ENCODE measurements at places on chromosomes 5 and 9. TPM values are rescaled to one million over a fixed set of nuclear protein-coding genes. Genes with fewer than 3 reads are reported as not detected.

Gene NRG2
- 16.5 TPM for total RNA-seq

Gene SMU1
- 21.0 TPM for total RNA-seq

DNA sequence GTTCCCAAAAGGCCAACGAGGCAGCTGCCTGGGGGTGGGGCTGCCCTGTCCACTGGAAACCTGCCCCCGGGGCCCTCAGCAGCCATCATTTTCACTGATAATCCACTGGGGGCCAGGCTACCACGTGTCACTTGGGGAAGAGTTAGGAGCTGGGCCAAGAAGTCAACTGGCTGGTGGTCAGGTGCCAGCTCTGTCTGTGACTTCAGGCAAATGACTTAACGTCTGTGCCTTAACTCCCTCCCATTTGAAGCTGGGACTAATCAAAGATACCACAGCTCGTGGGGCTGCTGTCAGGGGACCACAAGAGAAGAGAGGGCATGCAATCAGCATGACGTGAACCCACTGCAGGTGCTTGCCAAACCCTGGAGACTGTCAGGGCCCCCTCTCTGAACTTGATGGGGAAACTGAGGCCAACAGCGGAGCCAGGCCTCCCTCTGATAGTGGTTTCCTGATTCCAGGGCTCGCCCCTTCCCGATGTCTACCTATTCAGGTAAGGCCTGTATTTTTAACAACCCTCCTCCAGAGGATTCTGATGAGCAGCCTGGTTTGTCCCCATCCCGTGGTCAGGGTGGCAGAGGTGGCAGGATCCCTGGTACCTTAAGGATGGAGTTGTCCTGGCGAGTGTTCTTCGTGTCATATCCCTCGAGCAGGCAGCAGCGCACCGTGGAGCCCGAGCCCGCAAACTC lies 12.3 kb upstream of the DPM2 start:
- peaks cover 12% of the 10 kb centered on the region for H3K4me1 ChIP-seq
- H3K4me3 ChIP-seq: no peak overlapping the region
- DNase-seq: no peak
- H3K27me3 ChIP-seq: no peaks in the 10 kb centered on the region
- no peaks in the 10 kb centered on the region for H3K36me3 ChIP-seq
- peak overlapping the region; percentile 92 for H3K27ac ChIP-seq

DNA sequence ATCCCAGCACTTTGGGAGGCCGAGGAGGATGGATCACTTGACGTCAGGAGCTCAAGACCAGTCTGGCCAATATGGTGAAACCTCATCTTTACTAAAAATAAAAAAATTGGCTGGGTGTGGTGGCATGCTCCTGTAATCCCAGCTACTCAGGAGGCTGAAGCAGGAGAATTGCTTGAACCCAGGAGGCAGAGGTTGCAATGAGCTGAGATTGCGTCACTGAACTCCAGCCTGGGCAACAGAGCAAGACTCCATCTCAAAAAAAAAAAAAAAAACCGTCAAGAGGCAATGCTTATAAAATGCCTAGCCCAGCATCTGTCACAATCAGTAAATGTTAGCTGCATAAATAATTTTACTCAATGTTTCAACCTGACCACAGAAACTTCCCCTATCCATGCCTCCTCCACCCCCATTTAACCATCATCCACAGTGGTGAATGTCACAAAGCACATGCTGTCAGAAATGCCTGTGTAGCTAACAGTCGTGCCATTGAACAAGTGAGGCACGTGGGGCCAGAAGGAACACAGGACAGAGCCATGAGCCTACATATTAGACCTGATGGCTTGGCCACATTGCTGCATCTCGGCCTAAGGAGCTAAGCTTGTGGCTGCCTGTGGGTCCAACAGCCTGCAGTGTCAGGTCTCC lies 16.8 kb upstream of the TCOF1 start:
- no peaks in the 10 kb centered on the region for H3K36me3 ChIP-seq
- no peak overlapping the region for H3K27ac ChIP-seq
- no peak overlapping the region for H3K4me3 ChIP-seq
- no peak for DNase-seq
- H3K4me1 ChIP-seq: no peaks in the 10 kb centered on the region

GRCh38 chr9:36974731-36975130 lies 59.3 kb downstream of the PAX5 start:
- no peaks in the 10 kb centered on the region for H3K36me3 ChIP-seq
- no peak overlapping the region for H3K4me3 ChIP-seq
- DNase-seq: no peak

Data from breast epithelium (tissue), 4 donors.